Coronary artery (tissue), 2 donors: ENCODE measurements at places on chromosomes 13 and 19.

DNA sequence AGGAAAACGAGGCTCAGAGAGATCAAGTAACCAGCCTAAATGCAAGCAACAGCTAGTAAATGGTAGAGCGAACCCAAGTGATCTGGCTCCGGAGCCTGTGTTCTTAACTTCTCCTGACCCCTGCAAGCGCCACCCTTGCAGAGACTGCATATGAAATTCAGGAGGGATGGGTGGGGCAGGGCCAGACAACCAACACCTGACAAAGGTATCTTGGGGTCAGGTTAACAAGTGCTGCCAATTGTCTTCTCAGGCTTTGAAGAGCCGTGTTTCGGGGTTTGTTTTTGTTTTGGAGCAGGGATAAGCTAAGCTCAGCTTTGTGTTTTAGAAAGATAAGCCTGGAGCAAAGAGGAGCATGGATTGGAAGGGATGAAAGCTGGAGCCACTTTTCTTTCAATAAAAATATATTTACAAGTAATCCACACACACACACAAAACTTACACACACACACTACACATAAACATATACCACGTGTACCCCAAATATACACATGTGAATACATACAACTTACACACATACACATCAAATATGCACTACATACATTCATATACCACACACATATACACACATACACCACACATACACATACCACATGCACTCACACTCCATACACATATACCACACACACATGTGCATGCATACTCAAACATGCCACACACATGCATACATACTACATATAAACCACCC, 722.0 kb downstream of the DIAPH3 start:
- no peak for DNase-seq

DNA sequence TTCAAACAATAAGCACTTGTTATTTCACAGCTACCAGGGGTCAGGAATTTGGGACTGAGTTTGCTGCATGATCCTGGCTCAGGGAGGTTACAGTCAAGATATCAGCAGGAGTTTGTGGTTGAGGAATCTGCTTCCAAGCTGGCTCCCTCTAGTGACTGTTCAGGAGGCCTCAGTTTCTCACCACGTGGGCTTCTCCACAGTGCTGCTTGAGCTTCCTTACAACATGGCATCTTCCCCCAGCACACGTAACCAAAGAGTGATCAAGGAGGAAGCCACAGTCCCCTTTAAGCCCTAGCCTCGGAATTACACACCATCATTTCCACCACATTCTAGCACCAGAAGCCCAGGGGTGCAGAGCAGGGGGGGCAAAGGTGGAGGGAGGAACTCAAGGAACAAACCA, 28.8 kb downstream of the CELF5 start:
- DNase-seq = no peak

- DNase-seq = no peak
Measured at GRCh38 chr19:10683064-10683426, 18.2 kb upstream of the QTRT1 start.

DNA sequence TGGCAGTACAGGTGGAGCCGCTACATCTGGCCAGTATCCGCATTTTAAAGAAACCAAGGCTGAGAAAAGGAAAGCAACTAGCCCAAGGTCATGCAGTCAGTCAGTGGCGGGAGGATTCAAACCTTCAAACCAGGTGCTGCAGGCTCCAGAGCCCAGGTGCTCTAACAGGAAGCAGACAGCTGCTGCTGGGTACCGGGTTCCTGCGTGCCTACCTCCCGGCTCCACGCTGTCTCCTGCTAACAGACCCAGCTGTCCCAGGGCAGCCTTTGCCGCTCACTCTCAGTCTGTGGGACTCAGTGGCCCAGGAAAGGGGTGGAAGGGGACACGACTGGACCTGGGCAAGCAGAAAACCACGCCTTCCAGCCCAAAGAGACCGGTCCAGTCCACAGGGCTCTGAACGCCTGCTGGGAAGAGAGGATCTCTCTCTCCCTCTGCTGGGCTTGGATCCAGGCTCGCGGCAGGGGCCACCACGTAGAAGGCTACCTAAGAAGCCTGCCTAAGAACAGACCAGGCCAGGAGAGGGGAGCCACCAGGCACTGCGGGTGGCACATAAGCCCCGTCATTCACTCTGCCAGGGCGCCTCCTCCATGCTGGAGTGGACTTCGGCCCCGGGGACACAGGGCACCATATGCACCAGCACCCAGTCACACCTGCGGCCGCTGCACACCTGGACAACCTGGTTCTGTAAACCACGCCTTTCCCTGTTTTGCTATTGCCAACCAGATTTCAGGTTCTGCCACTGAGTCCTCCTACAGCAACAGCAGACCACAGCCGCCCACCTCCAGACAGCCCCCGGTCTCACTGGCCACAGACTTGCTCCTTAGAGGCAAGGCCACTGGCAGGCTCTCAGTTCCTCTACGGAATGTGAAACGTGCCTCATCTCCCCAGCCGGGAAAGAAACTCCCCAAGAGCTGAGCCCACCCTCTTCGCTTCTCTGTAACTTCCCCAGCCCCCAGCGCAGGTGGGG, 4.6 kb downstream of the DAPK3 start:
- DNase-seq = no peak

- DNase-seq = no peak
Measured at GRCh38 chr13:50224534-50224933, 209.3 kb downstream of the KCNRG start.

GRCh38 chr13:28478127-28478526, 16.8 kb downstream of the FLT1 start:
- no peak for DNase-seq

DNA sequence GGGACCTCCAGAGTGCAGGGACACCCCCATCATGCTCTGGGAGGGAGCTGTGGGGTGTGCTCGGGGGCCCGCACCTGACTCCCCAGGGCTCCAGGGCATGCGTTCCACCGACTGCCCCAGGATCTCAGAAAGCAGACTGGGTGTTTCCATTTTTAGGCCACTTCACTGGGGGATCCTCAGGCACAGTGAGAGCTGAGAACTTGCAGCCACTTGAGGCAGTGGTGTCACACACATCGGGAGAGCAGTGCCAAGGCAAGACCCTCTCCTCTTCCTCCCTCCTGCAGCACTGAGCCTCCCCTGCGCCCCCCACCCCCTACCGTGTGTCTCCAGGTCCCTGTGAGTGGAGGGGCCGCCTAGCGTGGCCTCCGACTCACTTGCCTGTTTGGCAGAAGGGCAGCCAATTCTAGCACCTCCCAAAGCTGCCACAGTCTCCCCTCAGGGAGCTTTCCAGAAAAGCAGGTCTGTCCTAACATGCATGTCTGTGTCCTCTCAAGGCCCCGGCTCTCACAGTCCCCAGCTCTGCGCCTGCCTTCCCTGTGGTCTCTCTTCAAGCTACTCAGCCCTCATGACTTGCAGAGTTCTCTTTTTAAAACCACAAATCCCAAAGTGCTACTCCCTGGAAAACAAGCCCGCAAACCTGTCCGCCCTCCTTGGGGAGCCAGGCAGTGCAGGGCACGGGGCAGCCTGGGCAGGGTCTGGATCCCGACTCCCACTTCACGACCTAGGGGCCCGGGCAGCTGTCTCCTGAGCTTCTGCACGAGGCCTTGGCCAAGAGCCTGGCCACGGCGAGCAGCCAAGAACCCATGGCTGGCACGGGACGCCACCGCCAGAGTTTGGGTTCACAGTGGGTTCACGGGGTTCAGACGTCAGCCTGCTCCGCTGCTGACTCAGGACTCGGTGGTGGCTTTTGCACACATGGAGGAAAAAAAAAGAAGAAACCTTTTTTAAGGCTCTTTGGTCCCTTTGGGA, 94.1 kb downstream of the STK24 start:
- DNase-seq = peak; percentile 85

- DNase-seq = no peak
Measured at GRCh38 chr19:31944326-31944725, 401.1 kb upstream of the ZNF507 start.

- no peak for DNase-seq
Measured at GRCh38 chr13:34816908-34817665, 125.0 kb upstream of the NBEA start.

GRCh38 chr13:85186356-85187045, 612.7 kb downstream of the SLITRK6 start:
- DNase-seq = no peak

DNA sequence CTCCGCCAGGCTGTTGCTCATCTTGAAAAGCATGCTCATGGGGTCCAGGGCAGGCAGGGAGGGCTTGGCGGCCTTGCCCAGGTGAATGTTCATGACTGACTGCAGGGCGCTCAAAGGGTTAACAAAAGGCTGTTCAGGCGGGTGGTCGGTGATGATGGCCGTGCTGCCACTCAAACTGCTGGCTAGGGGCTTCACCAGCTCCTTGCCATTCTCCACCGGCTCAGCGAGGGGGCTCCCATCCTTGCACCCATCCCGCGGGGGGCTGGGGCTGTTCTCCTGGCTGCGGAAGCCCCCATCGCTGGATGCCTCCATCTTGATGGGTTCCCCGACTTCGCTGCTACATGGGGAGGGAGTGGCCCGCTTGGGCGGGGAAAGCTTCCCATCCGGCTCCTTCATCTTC, 71.7 kb downstream of the TSHZ3 start:
- DNase-seq = no peak

DNA sequence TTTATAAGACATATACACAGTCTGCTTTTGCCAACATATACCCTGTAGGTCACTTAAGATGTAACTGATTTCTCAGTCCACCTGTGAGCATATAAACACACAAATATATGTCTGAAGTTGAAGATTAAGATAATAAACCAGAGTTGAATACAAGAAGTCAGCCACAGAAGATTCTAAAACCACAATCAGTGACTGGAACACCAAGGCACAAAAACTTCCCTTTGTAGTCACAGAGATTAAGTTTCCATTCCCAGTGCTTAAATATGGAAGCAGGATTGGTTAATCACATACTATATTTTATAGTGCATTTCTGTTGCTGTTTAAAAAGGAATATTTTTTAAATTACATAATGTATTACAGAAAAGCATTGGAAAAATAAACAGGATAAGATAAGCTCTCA, 39.9 kb downstream of the MTMR6 start:
- DNase-seq = no peak

DNA sequence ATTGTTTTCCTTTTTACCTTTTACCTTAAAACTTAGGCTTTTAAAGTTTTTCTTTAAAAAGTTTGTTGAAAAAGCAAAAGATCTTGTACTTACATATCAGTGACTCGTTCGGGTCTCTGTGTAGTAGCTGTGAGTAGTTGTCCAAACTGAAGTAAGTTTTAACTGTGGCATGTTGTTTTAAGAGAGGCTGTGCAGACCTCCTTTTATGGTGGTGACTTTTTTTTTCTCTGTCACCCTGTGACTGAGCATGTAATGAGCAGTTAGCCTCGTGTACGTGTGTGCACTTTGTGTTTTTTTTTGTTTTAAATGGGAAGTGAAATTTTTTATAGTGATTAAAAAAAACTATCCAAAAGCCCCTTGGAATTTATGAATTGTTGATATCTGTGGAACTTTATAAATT, at the start of gene GPR183:
GPR183 (minus strand) TSS at position 153 of the 400 bp plus-strand sequence. CDS start 11,254 bp downstream, outside the sequence.
- DNase-seq = no peak

GRCh38 chr19:5953680-5954213, 24.2 kb downstream of the RANBP3 start:
- no peak for DNase-seq

- DNase-seq = no peak
Measured at GRCh38 chr19:7658219-7658686, 10.6 kb upstream of the RETN start.

DNA sequence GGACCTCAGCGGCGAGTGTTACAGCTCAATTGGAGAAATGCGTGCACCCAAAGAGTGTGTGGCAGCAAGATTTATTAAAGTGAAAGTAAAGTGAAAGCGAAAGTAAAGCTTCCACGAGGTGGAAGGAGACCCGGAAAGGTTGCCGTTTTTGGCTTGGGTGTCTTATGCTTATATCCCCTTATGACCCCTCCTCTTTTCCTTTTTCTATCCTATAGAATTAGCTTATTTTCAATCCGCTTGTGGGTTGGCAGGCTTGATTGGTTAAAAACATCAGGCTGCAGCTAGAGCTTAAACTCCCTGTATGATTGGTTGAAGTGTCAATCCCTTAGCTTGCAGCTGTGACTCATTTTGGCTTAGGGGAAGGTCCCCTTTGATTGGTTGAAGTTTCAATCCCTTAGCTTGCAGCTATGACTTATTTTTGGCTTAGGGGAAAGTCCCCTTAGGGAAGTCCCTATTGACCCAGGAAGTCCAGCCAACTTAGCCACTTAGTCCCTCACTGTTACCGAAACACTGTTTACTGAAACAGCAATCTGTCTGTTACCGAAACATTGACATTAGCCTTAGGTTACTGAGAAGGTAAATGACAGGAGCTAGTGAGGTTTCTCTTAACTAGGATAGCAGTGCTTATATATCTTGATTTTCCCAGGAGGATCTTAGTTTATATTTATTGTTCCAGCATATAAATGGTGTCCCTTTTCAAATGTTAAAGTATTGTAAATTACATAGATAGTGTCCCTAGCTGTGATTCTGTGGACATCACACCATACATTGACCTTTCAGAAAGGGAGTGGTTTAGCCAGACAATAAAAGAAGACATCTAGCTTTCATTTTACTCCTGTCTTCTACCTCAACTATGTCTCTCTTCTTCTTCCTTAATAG, 575.8 kb downstream of the DACH1 start:
- DNase-seq = no peak

DNA sequence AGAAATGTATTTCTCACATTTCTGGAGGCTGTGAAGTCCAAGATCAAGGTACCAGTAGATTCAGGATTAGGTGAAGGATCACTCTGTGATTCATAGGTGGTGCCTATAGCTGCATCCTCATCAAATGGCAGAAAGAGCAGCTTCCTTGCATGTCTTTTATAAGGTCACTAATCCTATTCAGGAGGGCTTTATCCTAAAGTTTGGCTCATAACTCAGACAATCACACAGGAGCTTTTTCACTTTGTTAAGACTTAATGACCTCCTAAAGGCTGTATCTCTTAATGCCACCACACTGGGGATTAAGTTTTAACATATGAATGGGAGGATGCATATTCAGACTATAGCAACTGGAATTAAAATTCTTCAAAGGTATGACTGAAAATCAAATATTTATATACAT, 861.1 kb downstream of the DACH1 start:
- no peak for DNase-seq

GRCh38 chr13:97258801-97259200, 36.7 kb downstream of the MBNL2 start:
- DNase-seq = no peak
